Fibroblast of the aortic adventitia (primary cell): ENCODE measurements at places on chromosomes 5 and 9.

DNA sequence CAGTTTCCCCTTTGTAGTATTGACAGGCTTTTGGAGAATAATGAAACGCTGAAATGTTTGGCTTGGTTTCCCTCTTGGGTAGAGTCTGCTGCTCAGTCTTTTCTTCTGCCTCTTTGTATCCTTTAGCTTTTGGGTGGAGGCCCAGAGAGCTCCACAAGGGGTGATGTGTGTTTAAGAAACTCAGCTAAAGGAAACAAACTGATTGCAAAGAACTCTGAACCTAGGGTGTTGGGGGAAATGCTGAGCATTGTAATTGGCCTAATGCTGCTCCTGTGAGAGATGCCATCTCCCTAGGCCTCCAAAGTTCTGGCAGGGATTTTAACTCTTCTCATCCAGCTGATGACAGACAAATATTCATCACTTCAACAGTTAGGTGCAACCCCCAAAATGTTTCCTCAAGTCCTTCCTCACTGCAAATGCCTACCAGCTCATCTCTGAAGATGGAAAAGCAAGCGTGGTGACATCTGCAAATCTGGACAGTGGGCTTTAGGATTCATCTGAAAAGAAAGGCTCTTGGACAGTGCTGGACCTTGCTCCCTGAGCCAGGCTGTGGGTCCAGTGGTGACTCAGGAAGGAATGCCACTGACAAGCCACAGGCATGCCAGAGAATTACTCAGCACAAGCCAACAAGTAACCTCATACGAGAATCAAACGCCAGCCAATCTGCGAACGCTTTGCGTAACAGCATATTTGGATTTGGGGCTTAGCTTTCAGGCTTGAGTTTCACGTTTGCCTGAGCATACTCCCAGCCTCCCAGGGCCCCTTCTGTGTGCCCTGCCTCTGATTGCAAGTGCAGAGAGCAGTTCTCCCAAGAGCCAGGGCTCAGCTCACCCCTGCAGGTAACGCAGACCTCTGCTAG, 30.5 kb upstream of the ZSWIM6 start:
- peak; percentile 99 for DNase-seq

- DNase-seq, result no peak
Observed at GRCh38 chr5:110077147-110077546, 387.4 kb downstream of the MAN2A1 start.

GRCh38 chr9:108813951-108814601, 41.7 kb downstream of the ACTL7B start:
- DNase-seq, result peak; percentile 40

- DNase-seq, result peak; percentile 11
Observed at GRCh38 chr9:7147121-7148090, 389.6 kb downstream of the KDM4C start.

- peak; percentile 73 for DNase-seq
Observed at GRCh38 chr9:129131300-129132145, 20.3 kb downstream of the PTPA start.

DNA sequence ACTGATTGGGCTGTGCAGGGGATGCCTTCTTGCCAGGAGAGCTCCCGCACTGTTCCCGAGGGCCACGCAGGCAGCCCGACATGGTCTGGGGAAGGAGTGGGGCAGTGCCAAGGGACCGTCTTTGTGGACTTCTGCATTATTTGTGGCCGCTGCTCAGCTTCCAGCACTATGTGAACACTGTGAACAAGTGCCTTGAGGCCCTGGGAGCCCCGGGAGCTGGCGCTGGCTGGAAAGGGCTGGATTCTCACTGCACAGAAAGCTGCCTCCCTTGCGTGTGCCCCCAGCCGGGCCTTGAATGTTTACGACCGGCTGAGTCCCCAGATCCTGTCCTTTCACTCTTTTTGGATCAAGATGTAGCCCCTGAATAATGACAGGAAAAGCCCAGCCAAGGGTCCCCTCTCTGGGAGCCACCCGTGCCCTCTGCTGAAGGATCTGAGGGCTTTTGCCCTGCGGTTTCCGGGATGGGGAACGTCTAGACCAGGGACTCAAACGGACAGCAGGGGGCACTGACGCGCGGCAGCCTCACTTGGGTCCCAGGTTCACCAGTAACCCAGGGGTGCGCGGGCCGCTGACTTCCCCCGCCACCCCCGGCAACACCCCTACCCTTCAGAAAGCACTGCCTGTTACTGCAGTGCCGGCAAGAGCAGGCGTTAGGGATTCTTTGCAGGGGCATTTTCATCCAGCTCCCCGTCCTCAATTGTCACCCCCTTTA, 98.9 kb upstream of the FCN2 start:
- DNase-seq, result no peak

GRCh38 chr5:140576776-140577201, 12.2 kb downstream of the SLC35A4 start:
- DNase-seq, result peak; percentile 31

- DNase-seq, result no peak
Observed at GRCh38 chr5:5602554-5602953, 180.1 kb downstream of the ICE1 start.

GRCh38 chr9:95505072-95505716, 11.6 kb downstream of the PTCH1 start:
- DNase-seq, result no peak

DNA sequence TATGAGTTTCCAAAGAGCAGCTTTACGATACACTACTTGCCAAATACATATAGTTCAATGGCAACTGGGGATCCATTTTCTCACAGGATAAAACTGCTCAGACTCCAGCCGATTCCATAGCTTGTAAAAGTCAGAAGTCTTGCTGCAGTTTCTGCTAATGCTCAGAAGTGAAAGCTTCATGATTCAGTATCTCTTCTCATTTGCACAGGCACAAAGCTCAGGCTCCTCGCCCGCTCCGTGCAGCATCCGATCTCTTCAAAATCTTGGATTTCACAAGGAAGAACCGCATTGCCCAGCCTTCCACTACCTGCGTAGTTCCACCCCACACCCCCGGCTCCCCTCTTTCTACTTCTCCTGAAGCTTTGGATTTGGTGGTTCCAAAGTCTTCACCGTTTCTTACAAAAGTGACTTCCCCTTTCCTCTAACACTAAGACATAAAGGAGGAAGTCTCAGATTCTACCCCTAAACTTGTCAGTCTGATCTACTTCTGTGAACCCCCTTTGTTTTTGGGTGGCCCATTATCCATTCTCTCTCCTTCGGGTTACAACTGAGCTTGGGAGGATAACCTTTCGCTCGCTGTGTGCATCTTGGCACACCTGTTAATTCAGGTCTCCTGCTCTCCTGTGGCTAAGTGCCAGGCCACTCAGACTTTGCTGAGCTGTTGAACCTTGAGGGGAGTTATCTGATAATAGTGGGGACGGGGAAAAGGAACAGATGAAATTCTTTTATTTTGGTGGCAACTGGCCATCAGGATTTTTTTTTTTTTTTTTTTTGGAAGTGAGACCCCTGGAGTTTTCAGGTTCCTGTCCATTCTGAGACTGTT, 194.1 kb downstream of the GNA14 start:
- DNase-seq, result no peak

- no peak for DNase-seq
Observed at GRCh38 chr9:135290086-135290485, 189.5 kb upstream of the PPP1R26 start.

GRCh38 chr5:21810737-21811316, 1042.3 kb downstream of the CDH12 start:
- peak; percentile 17 for DNase-seq

DNA sequence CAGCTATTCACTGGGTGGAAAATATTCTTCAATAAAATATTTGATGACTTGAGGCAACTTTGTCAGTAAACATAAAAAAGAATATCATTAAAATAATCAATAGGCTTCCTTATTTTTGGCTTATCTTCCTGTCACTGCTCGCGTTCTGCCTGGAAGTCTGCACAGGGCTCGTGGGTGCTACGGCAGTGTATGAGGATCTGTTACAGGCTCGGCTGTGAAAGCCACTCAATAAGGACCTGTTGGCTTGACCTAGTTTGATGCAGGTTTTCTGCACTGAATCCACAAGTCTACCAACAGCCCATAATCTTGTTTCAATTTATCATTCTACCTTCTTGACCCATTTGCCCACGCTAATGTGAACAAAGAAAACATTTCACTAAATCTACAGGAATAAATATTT, 97.2 kb downstream of the PDZD2 start:
- DNase-seq, result no peak

- DNase-seq, result peak; percentile 16
Observed at GRCh38 chr5:80411589-80412219, 3.8 kb downstream of the ZFYVE16 start.

DNA sequence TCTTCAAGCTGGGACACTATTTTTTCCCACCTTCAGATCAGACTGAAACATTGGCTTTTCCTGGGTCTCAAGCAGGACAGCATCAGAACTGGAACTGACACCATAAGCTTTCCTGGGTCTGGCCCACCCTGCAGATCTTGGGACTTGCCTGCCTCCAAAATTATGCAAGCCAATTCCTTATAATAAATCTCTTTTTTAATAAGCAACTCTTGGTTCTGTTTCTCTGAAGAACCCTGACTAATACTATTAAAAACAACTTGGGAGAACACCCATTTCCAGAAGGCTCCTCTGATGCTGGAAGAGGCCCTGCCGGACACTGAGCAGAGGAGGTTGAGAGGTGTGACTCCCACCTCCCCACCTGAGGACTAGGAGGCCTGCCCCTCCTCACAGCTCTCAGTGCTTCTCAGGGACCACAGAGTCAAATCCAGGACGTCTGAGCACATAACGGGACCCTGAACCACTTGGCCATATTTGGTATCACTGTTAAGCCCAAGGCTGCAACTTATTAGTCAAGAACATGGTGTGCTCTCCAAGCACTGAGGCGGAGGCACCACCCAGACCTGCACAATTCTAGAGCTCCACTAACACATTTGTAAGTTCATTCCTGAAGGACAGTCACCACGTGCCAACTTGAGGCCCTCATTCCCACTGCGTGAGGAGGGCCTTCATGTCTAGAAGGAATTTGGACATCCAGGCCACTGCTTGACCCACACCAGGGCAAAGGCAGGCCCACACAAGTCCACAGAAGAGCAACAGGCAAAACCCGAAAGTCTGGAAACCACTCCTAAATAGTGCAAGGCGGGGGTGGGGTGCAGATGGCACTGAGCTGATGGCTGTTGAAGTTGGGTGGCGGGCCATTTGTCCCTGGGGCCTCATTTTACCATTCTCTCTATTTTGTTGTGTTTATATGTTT, 9.5 kb downstream of the SHC3 start:
- DNase-seq, result no peak
